NCI-H1436 (cell line): ENCODE measurements at places on chromosomes 2 and 18.

GRCh38 chr2:36172824-36173223, 182.8 kb upstream of the CRIM1 start:
- DNase-seq, result no peak

DNA sequence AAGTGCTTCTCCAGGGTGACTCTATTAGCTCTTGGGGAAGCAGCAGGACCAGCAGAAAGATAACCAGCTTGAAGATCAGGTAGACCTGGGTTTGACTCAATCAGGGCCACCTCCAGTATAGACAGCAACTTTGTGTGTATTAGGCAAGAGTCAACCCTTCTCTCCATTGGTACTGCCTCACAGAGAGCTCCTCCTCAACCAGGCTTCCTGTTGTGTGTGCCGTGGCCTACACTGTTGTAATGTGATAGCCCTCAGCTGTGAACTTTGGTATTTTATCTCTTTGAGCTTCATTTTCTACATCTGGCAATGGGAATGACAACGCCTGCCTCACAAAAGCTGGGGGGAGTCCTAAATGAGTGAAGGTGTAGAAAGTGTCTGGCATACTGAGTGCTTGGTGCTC, 17.0 kb upstream of the MAP3K20 start:
- no peak for DNase-seq

- no peak for DNase-seq
These were observed 23.3 kb downstream of the CHST10 start for GRCh38 chr2:100394111-100394641.

- DNase-seq, result no peak
These were observed 10.4 kb downstream of the GAREM1 start for GRCh38 chr18:32460171-32460731.

- DNase-seq, result no peak
These were observed 14.0 kb upstream of the BCL2L11 start for GRCh38 chr2:111106706-111107105.

DNA sequence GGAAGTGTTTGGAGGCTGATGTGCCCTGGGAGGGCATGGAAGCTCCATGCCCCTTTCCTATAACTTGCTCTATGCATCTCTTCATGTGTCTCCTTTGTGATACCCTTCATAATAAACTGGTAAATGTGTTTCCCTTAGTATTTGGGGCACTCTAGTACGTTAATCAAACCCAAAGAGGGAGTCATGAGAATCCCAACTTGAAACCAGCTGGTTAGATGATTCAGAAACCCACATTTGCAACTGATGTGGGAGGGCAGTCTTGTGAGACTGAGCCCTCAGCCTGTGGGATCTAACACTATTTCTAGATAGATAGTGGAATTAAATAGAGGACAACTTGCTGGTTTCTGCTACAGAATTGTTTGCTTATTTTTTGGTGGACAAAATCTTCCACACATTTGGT, 20.3 kb downstream of the ANKRD30B start:
- DNase-seq, result no peak

DNA sequence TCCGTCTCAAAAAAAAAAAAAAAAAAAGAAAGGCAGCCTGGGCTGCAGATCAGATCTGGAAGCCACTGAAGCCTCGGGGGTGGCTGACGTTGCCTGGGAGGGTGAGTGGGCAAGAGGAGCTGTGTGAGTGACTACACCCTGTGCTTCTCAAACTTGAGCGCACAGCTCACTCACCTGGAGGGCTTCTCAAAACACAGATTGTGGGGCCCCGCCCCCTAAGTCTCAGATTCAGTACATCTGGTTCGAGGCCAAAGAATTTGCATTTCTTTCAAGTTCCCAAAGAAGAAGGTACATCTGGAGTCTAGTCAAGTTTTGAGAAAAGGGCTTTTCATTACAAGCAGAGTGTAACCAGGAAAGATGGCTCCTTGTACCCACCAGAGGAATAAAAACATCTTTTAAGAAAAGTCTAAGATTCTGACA, 97.7 kb upstream of the CAB39 start:
- DNase-seq, result no peak

DNA sequence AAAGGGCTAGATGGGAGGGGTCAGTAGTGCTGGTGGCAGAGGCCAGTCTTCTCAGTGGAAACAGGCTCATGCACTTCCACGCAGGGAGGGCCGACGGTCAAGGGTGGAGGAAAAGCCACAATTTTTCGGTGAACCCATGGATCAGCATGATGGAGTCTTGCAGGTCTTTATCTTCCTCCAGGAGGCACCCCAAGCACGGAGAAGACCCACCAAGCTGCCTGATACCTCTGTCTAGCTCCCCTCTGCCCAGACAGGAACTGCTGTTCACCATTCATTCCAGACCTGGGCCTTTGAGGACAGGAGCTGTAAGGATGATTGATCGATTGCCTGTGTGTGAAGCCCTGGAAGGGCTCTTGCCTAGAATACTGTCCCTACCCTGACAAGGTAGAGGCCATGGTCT, 2.8 kb upstream of the LRRFIP1 start:
- no peak for DNase-seq

GRCh38 chr2:8500124-8501054, 181.5 kb upstream of the ID2 start:
- no peak for DNase-seq
